ENCODE measurements at places on chromosomes 1 and 21.

GRCh38 chr1:106680776-106681344 lies 375.6 kb upstream of the PRMT6 start:
- no peak for DNase-seq

DNA sequence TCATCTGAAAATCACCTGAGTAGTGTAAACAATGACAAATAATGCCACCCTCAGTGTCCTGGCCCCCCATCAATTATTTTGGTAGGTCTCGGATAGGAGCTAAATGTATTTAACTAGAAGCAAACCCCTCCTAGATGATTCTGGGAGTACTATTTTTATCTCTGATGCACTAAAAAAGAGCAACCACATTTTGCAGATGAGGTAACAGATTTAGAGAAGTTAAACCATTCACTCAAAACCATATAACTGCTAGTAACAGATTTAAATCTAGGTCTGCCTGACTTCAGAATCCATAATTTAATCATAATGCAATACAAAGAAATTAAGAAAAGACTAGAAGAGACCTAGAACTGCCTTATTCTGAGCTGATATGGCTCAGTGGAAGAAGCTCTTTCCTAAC lies 17.3 kb upstream of the PTCH2 start:
- DNase-seq, result no peak

GRCh38 chr1:60359431-60359830 lies 285.9 kb upstream of the C1orf87 start:
- DNase-seq, result peak; percentile 91

- no peak for DNase-seq
Measured at GRCh38 chr1:187092104-187092503, 263.4 kb downstream of the PLA2G4A start.

DNA sequence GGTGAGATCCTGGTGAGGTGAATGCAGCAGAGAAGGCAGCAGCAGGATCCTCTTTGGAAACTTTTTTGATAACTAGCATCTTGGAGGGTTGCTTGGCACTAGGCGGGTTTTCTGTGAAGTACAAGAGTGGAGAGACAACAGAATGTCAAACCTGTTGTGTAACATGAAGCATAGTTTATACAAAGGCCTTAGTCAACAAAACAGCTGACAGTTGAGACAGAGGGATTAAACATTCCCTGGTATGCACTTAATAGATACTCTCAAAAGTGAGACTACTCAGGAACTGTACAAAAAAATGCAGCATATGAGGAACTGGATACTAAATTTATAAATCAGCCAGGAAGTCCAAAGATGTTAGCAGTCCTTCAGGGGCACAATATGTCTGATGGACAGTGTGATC lies 16.4 kb upstream of the CCDC17 start:
- DNase-seq, result no peak

DNA sequence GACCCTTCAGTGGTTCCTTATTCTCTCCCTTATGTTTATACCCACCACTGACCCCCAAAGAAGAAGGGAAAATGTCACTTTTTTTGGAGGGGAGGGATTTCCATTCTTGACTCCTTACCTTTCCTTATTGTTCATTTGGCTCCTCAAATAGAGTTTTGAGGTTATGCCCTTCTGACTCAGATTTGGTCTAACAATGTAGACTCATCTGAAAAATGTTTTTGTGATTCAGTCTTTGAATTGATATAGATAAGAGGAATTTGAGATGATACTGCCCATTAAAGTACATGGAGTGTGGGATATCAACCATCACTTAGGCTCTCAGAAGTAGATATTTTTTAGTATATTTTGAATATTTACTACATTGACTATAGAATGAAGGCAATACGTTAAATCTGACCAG lies 16.1 kb downstream of the USP1 start:
- no peak for DNase-seq

DNA sequence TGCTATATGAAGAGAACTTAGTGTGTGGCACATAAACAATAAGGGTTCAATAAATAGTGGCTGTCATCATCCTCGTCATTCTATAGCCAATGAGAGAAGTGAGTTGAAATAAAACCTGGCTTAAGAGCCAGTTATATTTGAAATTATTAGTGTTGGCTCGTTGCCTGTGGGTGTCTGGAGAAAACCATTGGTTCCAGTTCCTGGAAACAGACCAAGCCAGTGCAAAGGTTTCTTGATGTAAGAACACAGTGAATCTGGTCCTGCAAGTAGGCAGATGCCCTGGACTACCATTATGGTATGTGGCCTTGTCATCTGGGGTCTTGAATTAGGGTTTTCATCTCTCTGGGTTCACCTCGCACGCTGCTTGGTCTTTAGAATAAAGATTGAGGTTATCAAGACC lies 43.3 kb downstream of the URB2 start:
- no peak for DNase-seq

DNA sequence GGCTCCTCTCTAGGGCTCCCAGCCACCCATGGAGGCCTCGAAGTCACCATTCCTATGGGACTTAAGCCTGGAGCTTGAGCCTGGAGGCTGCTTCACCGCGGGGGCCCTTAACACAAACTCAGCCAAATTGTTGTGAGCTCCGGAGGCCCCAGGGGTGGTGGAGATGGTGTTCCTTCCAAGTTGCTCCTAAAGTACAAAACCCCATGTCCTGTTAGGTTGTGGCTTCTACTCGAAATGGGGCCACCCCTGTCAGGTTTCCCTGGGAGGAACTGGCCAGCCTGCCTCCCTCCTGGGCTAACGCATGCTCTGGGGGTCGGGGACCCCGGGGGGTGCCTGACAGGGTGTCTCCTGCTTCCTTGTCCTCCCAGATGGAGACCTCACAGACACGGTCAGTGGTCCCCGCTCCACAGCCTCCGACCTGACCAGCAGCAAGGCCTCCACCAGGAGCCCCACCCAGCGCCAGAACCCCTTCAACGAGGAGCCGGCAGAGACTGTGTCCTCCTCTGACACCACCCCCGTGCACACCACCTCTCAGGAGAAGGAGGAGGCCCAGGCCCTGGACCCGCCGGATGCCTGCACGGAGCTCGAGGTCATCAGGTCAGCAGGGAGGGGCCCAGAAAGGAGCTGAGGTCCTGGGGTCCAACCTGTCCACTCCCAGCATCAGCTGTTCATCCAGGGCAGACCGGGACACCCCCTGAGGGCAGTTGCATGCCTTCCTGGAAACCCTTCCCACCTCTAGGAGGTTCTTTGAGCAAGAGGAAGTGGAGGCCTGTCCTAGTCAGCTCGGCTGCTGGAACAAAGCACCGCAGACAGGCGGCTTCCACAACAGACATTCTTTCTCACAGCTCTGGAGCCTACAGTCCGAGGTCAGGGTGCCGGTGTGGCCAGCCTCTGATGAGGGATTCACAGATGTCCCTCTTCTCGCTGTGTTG lies 10.8 kb upstream of the SLC25A34 start:
- DNase-seq, result no peak

GRCh38 chr1:56171670-56172069 lies 407.7 kb downstream of the PLPP3 start:
- DNase-seq, result no peak

GRCh38 chr1:15007842-15008241 lies 145.7 kb upstream of the TMEM51 start:
- DNase-seq, result no peak

DNA sequence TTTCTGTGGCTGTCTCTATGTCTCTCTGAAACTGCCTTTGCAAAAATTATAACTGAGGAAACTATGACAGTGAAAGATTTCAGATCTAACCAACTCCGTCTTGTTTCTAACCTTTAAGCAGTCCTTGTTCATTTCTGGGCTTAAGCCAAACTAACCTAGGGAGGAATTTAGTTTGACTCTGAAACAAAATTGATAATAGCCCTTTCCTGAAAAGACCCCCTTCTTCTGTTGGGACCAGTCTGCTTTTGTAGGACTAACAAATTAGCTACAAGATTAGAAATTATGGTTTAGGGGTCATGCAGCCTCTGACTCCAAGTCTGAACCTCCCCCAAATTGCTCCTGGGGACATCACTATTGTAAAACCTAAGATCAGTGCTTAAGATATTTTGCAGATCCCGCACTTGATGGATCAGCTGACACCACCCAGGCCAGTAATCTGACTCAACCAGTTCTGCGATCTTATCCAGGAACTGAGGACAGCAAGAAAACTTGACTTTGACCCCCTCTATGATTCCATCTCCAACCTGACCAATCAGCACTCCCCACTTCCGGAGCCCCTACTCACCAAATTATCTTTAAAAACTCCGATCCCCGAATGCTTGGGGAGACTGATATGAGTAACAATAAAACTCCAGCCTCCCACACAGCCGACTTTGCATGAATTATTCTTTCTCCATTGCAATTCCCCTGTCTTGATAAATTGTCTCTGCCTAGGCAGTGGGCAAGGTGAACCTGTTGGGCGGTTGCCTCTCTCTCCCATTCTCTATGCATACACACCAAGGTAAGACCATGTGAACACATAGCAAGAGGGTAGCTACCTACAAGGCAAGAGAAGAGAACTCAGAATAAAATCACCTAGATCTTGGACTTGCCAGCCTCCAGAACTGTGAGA lies 11.1 kb upstream of the TRIM63 start:
- no peak for DNase-seq

DNA sequence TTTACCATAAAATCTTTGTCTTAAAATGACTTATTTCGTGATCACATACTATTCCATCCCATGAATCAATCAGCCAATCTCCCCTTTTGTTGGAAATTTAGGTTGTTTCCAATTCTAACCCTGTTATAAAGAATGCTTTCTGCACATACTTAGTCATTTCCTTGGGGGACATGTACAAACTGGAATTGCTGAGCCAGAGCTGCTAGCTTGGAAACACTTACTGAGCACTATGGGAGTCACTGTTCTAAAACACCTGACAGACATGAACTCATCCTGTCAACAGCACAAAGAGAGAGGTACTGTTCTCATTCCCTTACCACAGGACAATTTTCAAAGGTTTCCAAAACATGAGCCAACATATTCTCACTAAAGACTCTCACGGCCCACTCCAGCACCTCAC lies 32.1 kb downstream of the AK2 start:
- no peak for DNase-seq

DNA sequence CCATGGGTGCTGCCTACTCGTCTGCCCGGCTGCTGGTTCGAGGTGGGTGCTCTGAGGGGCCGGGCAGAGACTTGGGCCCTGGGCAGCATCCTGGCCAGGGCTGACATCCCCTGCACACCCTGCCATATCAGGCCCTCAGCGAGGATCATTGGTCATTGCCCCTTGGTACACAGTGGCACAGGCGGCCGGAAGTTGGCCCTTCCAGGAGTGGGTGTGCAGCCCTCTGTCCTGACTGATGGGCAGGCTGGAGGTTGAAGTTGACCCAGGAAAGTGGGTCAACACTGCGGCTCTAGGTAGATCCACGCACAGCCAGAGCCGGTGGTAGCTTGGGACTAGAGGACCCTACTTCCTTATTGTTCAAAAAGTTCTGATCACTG lies 72.9 kb downstream of the TRIM11 start:
- no peak for DNase-seq

DNA sequence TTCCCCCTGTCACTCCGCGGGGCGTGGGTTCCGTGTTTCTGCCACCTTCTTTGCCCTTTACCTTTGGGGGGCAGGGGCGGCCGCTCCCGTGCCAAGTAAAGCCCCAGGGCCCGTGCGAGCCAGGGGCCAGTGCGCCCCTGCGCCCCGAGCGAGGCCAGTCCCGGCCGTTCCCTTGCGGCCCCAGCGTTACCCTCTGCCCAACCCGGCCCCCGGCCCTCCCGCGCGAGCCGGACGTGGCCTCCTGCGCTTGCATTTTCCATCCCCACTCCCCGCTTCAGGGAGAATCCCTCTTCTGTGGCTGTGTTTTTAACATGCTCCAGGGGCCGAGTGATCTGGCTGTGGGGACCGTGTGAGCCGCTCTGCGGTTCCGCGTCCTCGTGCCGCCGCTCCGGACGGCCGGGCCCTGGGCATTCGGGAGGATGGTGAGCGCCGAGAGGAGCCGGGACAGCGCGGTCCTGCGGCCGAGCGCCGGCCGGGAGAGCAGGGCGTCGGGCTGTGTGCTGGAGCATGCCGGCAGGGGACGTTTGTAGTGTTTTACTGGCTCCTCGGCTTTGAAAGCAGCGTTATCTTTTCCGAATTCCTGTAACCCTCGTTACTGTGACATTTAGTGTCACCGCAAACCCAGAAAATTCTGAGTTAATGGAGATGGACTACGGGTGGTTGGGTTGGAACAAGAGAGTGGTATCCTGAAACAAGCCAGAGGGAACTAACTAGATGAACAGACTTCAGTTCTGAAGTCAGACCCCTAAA lies 1.0 kb downstream of the GALNT2 start:
- DNase-seq, result no peak

GRCh38 chr1:87318806-87319205 lies 9.9 kb upstream of the LMO4 start:
- no peak for DNase-seq

DNA sequence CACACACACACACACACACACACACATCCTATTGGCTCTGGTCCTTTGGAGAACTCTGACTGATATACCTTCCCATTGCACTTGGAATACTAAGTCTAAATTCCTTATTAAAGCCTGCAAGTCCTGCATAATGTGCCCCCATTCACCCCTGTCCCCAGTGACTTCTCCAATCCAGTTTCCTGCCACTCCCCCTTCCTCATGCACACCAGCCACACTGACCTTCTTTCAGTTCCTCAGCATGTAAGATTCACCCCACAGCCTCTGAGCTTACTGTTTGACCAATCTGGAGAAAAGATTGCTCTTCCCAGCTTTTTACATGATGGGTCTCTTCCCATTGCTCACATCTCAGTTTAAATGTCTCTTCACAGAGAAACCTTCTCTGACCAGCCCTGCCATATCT lies 146.6 kb downstream of the TBX15 start:
- no peak for DNase-seq

- no peak for DNase-seq
Measured at GRCh38 chr1:84619383-84620102, 45.3 kb upstream of the CTBS start.

- no peak for DNase-seq
Measured at GRCh38 chr21:20151741-20152140, 846.5 kb upstream of the NCAM2 start.

GRCh38 chr21:32353002-32353711 lies 39.7 kb downstream of the URB1 start:
- DNase-seq, result no peak

DNA sequence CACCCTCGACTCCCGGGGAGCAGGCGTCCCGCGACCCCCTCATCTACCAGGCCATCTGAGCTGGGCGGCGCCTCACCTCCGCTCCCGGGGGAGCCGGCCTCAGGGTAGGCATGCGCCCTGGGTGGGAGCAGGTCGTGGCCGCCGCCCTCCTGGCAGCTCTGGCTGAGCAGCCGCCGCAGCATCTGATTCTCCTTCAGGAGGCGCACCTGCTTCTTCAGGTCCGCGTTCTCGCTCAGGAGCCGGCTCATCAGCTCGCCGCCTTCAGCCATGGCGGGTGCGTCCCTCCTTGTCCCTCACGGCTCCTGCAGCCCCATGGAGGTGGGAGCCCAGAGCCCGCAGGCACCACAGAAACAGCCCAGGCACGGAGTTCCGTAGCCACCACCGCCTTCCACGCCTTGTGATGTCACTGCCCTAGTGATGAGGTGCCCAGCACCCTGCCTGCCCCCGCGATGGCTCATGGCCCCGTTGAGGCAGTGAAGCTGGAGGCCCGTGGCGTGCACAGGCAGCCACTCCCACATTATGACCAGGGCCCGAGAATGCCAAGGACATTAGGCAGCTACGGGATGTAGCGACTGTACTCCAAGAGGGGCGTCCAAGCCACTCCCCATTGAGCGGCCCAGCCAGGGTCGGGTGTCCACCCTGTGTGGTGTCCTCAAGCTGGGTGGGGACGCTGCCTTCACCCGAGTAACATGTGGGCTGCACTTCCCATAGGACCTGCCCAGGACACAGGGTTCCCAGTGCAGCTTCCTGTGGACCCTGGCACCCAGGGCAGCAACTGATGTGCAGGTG lies 1.5 kb downstream of the SPATC1L start:
- no peak for DNase-seq

GRCh38 chr1:147497826-147498225 lies 43.5 kb upstream of the BCL9 start:
- no peak for DNase-seq

GRCh38 chr1:177571076-177571475 lies 398.8 kb downstream of the SEC16B start:
- DNase-seq, result no peak

All from NCI-H446 treated with DMSO at 0.1 percent for 48 hours (cell line).